ENCODE measurements at places on chromosomes 1 and 21. TPM values are rescaled to one million over a fixed set of nuclear protein-coding genes. Genes with fewer than 3 reads are reported as not detected.

- H3K27me3 ChIP-seq: no peaks in the 10 kb centered on the region
- DNase-seq: peak; percentile 63
- peak overlapping the region; percentile 72 for H3K27ac ChIP-seq
- no peaks in the 10 kb centered on the region for H3K36me3 ChIP-seq
Observed at GRCh38 chr21:32770871-32771523, 558 bp downstream of the PAXBP1 start.

Gene ZMYND12
- total RNA-seq: 1.3 TPM

DNA sequence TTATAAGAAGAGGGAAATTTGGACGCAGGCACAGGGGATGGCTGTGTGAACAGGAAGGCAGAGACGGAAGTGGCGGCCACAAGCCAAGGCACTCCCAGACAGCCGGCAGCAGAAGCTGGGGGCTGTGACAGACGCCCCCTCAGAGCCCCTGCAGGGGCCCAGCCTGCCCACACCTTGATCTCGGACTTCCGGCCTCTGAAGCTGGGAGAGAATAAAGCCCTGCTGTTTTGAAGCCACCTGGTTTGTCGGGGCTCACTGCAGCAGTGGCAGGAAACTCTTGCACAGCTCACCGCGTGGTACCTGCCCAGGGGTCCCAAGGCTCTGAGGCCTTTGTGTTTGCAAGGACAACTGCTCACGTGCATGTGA is 13.7 kb downstream of the MEGF6 start:
- H3K4me1 ChIP-seq: no peaks in the 10 kb centered on the region
- no peak for DNase-seq
- no peaks in the 10 kb centered on the region for H3K27me3 ChIP-seq
- no peak overlapping the region for H3K27ac ChIP-seq
- H3K4me3 ChIP-seq: no peak overlapping the region

Gene FCRLB
- total RNA-seq: 0.77 TPM

- H3K36me3 ChIP-seq: no peaks in the 10 kb centered on the region
- DNase-seq: peak; percentile 85
- peak within 1 kb of the TSS; percentile 29 for H3K27ac ChIP-seq
- H3K27me3 ChIP-seq: peaks cover 26% of the 10 kb centered on the region
- H3K4me3 ChIP-seq: peak within 1 kb of the TSS; percentile 58
Observed at GRCh38 chr1:110209715-110210603, at the start of gene KCNC4. Gene KCNC4 (plus strand): TSS chr1:110210314. CDS start chr1:110211500, 1,186 bp downstream.

- H3K27ac ChIP-seq: no peak overlapping the region
- no peaks in the 10 kb centered on the region for H3K4me1 ChIP-seq
- no peaks in the 10 kb centered on the region for H3K36me3 ChIP-seq
- H3K4me3 ChIP-seq: no peak overlapping the region
- no peaks in the 10 kb centered on the region for H3K27me3 ChIP-seq
Observed at GRCh38 chr1:2085080-2085479, 34.9 kb downstream of the PRKCZ start.

Gene SPRR2B
- total RNA-seq: not detected

DNA sequence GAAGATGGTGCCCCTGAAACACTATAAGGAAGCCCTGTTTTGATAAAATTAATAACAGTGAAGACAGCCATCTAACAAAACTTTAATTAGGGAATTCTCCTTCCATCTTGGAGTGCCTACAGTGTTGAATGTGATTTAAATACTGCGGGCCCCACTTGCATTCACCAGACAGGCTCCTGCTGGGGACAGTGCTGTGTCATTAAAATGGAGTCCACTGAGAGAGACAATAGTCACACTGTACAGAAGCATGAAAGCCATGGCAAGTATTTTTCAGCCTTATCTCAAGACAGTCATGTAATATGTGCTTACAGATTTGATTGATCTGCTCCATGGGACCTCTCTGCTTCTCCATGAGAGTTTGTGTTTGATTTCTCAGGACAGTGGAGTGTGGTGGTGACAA is 29.7 kb upstream of the ZBTB18 start:
- peaks cover 2% of the 10 kb centered on the region for H3K27me3 ChIP-seq
- no peak overlapping the region for H3K4me3 ChIP-seq
- H3K27ac ChIP-seq: no peak overlapping the region
- no peak for DNase-seq

Gene FMOD
- 3.3 TPM for total RNA-seq

DNA sequence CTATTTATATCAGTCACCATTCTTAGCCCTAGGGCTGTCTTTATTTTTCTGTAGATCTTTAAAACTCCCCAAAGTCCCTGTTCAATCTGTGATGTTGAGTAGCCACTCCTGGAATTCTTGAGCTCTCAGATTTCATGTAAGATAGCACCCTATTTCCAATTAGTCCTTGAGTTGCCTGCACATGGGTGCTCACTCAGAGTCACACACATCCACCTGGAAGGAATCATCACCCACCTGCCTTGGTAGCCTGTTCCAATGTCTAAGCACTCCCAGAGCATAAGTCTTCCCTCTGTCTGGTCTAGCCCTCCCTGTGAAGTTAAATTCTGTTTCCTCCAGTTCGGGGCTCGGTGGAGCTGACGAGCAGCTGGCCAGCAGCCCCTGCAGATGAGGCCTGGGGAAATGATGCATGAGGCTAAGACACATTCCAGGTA is 14.7 kb upstream of the ATF3 start:
- H3K4me1 ChIP-seq: peaks cover 11% of the 10 kb centered on the region
- no peak overlapping the region for H3K27ac ChIP-seq
- peaks cover 5% of the 10 kb centered on the region for H3K27me3 ChIP-seq
- no peak for DNase-seq

DNA sequence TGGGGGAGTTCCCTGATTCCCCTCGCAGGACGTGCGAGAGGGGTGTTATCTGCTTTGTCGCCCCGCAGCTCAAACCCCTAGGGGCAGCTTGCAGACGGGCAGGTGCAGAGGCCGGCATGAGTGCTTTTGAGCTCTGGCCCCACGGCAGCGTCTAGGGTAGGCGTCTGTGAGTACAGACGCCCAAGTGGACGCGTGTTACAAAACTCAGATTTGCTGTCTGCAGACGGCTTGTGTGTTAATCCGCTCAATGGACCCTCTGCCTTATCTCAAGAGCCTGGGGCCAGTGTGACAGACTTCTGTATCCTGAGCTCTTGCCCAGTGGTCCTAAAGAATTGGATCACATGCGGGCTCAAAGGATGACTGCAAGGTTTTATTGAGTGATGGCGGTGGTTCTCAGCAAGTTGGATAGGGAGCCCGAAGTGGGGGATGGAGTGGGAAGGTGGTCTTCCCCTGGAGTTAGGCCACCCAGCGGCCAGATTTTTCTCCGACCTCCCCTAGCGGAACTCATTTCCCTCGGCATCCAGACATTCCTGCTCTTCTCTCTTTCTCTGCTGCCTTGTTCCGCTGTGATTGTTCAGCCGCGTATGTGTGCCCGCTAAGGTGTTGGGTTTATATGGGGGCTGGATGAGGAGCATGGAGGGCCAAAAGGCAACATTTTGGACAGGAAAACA is 9.4 kb downstream of the CFHR4 start:
- H3K27me3 ChIP-seq: peaks cover 2% of the 10 kb centered on the region
- H3K27ac ChIP-seq: no peak overlapping the region
- no peaks in the 10 kb centered on the region for H3K36me3 ChIP-seq
- H3K4me3 ChIP-seq: no peak overlapping the region

DNA sequence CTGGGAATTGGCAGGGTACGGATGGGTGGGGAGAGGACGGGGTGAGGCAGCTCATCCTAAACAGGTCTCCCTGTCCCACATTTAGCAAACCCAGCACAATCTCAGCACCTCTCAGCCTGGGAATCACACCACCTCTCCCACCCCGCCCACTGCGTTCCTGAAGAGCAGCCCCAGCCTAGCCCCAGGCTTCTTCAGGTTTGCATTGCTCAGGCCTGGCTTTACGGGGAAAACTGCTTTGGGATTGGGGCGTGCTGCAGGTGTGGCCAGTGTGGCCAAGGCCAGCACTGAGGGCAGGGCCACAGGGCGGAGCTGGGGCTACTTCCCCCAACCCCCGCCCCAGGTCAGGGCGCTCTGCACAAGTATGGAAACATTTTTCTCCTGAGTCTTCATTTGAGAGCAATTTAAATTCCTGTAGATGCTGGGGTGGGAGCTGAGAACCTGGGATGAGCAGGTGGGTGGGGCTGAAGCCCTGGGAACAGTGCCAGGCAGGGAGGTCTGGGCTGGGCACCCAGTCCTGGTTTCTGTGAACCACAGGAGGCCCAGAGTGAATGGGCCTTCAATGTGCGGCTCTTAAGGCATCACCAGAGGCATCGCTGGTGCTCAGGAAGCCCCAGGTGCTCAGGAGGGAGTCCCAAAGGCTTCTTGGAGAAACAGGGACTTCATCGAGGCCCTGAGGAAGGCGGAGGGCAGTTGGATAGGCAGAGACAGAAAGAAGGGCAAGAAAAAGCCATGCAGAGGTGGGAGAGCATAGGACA is 24.1 kb downstream of the TNNT2 start:
- no peak for DNase-seq
- H3K4me3 ChIP-seq: no peak overlapping the region
- no peaks in the 10 kb centered on the region for H3K4me1 ChIP-seq
- no peaks in the 10 kb centered on the region for H3K36me3 ChIP-seq

DNA sequence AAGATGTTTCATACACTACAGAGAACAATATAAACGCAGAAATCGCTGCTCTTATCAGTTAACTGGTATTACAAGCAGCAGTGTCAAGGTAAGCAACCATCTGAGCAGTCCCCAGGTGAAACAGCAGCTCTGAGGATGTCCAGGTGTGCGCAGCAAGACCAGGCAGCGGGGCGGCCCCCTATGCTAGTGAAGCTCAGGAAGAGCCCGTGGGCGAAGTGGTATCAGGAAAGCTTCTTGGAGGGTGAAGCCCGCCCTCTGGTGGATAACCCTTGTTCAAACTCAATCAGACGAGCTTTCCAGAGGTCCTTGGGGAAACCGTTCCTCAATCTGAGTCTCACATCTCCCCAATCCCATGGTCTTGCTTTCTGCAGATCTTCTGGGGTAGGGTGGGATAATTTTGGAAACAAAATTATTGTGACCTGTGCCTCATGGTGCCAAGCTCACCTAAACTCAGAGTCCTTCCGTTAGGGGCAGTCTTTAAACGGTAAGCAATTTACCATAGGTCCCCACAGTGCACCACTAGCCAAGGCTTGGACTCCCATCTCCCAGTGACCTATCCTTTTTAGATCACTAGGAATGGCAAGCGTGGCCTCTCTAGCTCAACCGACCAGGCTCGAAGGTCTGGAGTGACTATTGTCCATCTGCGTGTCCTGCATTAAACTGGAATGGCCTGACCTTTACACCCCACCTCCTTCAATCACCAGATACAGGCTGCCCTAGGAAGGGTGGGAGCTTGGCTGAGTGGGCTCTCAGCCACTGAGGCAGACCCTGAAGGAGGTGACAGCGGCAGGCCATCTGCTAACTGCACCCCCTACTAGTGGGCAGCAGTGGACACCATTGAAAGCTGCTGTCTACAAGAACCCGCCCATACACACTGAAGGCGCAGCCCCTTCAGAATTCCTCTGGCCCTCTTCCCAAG is 13.6 kb upstream of the FAM110D start:
- peak; percentile 85 for DNase-seq
- H3K4me3 ChIP-seq: no peak overlapping the region
- H3K27ac ChIP-seq: no peak overlapping the region

DNA sequence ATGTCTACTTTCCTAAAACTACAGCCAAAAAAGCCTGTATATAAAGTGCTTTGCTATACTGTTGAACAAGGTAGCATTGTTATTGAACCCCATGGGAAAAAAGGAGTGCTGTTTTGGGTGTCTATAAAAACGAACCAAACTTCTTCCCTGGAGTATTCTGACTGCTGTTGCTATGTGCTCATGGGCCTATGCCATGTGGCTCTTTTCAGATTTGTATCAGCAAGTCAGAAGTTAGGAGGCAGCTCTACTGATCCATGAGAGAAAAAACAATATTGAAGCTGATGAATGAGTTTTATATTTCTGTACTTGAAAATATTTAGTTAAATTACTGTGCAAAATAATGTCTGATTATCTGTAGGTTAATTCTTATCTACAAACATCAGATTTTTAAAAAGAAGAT is 66.5 kb downstream of the ADGRL2 start:
- no peak overlapping the region for H3K4me3 ChIP-seq
- no peaks in the 10 kb centered on the region for H3K36me3 ChIP-seq
- H3K27ac ChIP-seq: no peak overlapping the region
- H3K27me3 ChIP-seq: no peaks in the 10 kb centered on the region
- DNase-seq: no peak
- H3K4me1 ChIP-seq: no peaks in the 10 kb centered on the region

DNA sequence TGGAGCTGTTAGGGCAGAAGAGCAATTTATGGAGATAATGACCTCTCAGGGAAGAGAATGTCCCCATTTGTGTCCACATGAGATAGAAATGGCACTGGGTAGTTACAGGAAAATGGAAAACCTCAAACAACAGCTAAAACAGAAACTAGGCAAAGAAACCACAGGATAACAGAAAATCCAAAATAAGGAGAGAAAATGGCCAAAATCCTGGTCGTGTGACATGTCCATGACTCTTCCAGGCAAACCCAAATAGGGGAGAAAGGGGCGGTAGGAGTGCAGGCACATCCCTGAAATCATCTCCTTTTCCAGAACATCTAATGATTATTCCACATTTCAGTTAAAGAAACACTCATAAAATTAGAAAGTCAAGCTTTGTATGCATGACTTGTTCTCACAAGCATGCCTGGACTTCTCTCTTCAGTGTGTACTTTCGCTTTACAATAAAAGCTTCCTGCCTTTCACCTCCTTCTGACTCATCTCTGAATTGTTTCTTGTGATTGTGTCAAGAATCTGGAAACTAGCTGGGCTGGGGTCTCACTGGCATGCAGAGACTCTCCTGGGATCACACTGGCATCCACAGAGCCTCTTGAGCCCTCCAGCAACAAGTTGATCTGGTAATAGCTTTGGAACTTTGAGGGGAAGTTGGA is 171.4 kb upstream of the ZP4 start:
- DNase-seq: peak; percentile 32
- no peaks in the 10 kb centered on the region for H3K4me1 ChIP-seq
- H3K4me3 ChIP-seq: no peak overlapping the region
- H3K27me3 ChIP-seq: no peaks in the 10 kb centered on the region
- no peak overlapping the region for H3K27ac ChIP-seq

- no peak overlapping the region for H3K4me3 ChIP-seq
- H3K36me3 ChIP-seq: no peaks in the 10 kb centered on the region
- H3K27ac ChIP-seq: no peak overlapping the region
- peak; percentile 75 for DNase-seq
- H3K4me1 ChIP-seq: no peaks in the 10 kb centered on the region
Observed at GRCh38 chr1:167273027-167273800, 52.5 kb downstream of the POU2F1 start.

All from fibroblast of lung (primary cell).